CD4-positive, alpha-beta memory T cell (primary cell): ENCODE measurements at places on chromosomes 6 and 20. TPM values are rescaled to one million over a fixed set of nuclear protein-coding genes. Genes with fewer than 3 reads are reported as not detected.

The TINAG gene
- not detected for total RNA-seq

The MAP7 gene
- total RNA-seq: 0.69 TPM

The ENPP5 gene
- 0.89 TPM for total RNA-seq

The ROS1 gene
- not detected for total RNA-seq

The BTN1A1 gene
- not detected for total RNA-seq

The POU5F1 gene
- total RNA-seq: not detected

The ULBP2 gene
- not detected for total RNA-seq

The EEF1A2 gene
- total RNA-seq: 0.36 TPM

The SOBP gene
- not detected for total RNA-seq

The ADTRP gene
- 8.0 TPM for total RNA-seq

DNA sequence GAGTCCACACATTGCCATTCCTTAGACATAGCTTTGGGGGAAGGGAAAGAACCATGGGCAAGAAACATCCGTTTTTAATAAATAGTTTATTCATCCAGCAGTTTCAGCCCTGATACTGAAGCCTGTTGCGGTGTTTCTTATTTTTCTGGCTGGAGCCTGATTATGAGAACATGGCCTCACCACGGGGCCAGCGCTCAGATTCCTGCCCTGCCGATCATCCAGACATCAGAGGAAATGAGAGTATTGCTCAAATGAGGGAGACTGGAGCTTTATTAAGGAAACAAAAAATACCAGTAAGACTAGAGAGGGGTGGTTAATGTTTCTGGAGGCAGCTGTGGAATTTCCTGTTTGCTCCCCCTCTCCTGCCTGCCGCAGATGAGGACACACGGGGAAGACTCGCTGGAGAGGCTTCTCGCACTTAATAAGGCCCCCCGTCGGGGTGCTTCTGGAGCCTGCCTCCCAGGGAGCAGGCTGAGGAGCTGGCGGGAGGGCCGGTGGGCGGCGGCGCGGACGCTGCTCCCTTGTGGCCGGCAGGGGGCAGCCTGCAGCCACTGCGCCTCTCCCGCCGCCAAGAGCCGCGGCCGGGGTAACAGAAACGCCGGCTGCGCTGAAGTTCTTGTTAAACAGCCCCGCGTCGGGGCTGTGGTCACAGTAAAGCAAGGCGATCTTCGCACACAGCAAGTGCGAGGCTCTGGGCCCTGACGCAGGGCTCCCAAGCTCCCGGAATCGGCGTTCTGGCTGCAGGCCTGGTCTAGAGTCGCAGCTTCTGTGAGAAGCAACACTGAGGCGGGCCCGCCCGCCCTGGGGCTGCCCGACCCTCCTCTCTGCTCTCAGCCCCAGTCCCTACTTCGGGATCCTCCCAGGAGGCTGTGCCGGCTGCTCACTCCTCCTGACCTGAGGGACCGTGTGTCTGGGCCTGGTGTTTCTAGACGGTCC is 17.5 kb downstream of the LEMD2 start:
- peak; percentile 61 for DNase-seq

DNA sequence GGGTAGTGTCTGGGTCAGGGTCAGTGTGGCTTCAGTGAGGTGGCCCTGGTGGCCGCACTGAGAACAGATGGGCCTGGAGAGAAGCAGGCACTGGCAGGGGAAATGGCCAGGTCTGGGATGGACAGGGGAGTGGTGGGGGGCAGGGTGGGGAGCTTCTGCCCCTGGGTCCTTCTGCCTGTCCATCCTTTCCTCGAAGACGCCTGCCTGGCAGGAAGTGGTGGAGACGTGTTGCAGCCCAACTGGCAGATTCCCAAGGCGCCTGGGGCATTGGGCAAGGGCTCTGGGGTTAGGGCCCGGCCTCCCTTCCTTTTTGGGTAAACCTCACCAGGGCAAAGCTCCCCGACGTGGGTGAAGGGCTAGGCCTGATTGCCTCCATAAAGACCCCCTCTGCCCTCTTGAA is 10.4 kb downstream of the SRC start:
- DNase-seq: no peak

DNA sequence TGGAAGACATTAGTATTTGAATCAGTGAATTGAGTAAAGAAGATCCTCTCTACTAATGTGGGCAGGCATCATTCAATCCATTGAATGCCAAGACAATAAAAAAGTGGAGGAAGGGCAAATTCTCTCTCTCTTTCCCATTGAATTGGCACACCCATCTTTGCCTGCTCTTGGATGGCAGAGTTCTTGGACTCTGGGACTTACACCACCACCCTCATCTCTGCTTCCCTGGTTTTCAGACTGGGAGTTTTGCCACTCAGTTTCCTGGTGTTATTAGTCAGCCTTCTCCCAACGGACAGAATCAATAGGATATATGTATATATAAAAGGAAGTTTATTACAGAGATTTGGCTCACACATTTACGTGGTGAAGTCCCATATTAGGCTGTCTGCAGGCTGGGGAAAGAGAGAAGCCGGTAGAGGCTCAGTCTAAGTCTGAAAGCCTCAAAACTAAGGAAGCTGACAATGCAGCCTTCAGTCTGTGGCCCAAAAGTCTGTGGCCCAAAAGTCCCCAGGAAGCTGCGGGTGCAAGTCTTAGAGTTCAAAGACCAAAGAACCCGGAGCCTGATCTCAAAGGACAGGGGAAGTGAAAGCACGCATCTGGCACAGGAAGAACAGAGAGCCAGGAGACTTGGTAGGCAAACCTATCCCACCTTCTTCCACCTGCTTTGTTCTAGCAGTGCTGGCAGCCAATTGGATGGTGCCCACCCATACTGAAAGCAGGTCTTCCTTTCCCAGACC is 64.4 kb downstream of the SMPDL3A start:
- DNase-seq: no peak

- peak; percentile 33 for DNase-seq
These were observed 7.0 kb downstream of the DYNLRB1 start for GRCh38 chr20:34522969-34523871.

- DNase-seq: no peak
These were observed 16.2 kb upstream of the SLC22A16 start for GRCh38 chr6:110492584-110492983.

DNA sequence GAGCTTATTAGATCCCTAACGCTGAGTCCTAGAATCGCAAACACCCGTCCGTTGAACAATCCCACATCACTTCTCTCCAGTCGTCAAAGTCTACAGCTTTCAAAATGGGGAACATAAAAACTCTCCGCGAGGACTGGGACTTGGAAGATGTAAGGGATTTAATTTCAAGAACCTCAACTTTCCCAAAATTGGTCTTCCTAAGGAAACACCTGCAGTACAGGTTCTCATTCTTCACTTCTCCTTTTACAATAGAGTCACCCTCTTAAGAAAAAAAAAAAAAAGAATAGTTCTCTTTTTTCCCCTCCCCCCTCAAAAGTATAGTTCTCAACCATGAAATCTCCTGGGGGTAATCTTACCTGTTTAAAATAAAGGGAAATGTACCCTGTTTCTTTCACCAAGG is 6.6 kb upstream of the ZBTB22 start:
- no peak for DNase-seq

DNA sequence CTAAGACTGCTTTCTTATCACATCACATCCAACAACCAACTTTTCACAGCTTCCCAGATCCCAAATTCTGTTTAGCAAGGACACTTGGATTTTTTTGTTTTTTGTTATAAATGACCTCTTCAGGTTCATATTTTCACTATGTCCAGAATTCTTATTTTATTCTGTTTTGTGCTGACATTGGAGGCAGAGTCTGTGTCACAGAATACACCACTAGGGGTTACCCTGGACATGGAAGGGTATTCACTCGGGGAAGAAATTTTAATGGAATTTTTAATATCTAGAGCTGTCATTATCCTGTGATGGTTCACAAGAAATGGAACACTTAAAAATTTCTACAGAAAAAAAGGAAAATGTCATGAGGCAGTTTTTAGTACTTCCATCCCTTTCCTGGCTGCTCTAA is 12.0 kb upstream of the SLC2A12 start:
- DNase-seq: no peak

DNA sequence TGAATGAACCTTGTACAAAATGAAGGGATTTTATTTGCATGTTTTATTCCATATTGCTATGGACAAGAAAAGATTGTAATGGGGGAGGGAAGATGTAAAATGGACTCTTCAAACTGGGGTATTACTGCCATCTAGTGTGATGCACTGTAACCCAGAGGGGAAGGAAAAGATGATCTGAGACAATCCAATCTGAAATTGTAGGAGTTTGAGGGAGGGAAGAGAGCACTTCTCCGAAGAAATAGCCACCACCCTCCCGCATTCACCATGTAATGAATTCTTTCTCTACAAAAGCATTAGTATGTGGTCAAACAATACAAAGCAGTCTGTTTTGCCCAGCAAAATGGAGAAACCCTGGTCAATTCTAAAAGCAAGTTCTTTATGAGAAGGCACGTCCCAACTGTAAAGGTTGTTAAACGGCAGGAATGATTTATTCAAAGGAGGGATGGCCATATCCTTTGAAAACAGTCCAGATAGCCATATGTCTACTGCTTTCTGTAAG is 679.5 kb upstream of the NRSN1 start:
- DNase-seq: no peak

DNA sequence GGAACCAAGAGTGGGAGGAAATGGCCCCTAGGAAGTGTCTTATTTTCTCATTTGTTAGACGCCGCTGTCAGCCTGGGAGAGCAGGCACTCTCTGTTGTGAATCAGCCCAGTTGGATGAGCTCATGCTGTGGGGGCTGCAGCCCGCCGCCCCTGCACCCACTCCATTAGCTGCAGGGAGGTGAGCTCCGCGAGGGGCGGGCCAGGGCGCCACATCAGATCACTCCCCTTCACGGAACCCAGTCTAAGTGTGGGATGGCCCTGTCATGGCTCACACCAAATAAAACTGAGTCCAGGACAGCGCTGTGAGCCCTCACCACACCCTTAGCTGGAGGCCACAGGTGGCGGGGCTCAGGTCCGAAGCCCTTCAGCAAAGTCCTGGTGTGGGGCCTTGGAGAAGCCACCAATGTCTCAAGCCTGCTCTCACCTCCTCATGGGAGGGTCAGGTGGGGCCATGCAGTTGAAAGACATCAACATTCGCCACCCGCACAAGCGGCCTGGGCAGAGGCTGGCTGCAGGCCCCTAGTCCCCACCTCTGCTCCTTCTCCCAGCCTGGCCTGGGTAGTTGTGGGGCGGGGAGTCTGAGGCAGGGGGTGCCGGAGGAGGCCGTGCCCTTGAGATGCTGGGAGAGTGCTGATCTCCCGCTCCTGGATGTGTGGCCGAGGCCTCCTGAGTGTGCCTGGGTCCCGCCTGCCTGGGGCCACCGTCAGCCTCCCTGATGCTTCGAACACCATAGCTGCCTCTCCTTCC is 66.2 kb upstream of the SLCO4A1 start:
- no peak for DNase-seq

DNA sequence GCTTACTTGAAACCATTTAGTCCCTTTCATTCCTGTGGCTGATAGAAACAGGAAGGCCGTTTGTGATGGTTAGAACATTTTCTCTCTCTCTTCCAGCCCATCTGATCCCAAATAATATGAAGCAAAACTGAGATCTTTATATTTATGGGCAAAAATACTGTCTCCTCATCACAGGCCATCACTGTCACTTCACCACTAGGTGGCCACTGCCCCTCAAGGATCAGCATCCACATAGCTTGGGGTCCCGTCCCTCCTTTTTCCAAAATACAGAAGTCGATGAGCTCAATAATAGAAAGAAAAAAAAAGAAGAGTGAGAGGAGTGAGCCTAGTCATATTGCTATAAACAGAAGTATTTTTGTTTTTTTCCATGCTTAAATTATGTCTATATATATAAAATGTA is 46.4 kb upstream of the LAMP5 start:
- no peak for DNase-seq

DNA sequence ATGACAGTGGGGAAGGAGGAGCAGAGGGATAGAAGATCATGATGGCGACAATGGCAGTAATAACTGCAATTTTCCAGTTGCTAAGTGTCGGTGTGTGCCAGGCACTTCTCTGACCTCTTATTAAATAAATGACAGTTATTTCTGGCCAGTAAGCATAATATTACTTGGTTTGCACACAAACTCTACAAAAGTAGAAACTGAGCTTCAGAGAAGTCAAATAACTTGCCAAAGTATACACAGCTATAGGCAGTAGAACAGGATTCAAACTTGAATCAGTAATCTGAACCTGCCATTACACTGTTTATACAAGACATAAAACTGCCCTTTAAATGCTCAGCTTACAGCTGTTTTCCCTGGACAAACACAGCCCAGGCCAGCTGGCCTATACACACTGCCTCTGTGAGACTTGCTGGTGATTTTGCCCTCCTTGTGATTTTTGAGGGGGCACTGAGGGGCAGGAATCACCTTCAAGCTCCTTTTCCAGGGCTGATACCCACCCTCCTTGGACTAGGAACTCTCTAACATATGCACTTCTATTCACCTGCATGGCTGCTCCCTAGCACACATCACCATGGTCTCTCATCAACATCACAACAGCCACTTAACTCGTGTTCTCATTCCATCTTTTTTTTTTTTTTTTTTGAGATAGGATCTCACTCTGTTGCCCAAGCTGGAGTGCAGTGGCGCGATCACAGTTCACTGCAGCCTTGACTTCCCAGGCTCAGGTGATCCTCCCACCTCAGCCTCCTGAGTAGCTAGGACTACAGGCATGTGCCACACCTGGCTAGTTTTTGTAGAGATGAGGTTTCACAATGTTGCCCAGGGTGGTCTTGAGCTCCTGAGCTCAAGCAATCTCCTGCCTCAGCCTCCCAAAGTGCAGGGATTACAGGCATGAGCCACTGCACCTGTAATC is 63.6 kb downstream of the SLC23A2 start:
- no peak for DNase-seq

DNA sequence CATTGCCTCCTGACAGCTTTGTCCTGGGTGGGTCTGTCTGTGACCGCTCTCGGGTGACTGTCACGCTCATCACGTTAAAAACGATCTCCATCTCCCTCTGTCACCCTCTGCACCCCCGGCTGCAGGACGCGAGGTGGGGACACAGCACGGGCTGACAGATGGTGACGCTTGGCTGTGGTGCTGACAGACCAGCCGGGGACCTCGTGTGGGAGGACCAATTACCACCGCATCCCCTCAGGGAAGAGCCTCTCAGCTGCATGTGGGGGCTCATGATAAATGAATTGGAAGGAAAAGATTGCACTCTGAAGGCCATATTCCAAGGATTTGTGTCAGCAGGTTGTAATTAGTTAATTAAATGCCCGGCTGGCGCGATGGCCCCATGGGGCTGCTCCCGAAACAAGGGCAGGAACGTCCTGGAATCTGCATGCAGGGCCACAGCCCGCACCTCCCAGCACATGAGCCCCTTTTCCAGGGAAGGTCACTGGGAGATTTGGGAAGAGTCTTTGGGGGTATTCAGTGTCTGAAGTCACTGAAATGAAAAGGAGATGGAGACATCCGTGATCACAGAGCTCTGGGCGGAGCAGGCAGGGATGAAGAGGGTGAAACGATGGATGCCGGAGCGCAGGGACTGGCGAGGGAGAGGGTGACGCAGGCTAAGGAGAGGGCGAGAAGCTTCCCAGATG is 87.1 kb downstream of the ERMARD start:
- no peak for DNase-seq

DNA sequence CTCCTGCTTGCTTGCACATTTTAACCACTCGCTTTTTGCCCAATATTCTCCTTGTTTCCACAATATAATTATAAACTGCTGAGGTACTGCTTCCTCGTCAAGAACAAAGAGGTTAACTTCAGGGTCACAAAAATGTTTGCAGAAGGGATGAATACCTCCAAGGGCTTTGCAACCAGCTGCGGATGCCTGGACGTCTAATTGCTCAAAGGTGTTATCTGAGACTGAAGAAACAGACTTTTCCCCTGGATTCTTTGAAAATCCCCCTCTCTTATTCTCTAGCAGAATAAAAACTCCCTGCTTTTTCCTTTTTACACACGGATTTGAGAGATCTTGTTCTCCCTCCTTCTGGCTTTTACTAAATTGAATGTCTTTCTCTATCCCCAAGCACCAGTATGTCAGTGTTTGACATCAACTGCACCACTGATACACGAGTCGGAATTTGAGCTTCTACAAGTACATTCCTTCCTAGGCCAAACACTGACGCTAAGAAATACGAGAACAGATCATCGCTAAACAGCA is 336 bp upstream of the SMPDL3A start:
- no peak for DNase-seq
